ENCODE measurements at places on chromosomes 5 and 9.
A peak's percentile ranks its signal among the peaks of the same experiment; 100 is the strongest.

DNA sequence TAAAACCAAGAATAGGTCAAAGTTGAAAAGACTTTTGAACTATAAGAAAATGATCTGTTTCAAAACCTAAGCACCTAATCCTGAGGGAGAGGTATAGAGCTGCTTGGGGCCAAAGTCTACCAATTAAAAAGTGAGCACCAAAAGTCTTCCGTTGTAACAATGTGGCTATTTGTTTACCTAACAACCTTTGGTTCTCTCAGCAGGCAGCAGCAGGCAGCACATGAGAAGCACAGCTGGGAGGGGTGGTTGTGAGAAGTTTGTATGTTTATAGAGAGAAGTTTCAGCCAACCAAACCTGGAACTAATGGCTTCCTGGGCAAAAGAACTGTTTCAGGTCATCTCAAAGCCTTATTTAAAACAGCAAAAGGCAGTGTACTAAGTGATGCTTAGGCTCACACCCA lies 59.8 kb upstream of the TBC1D9B start:
- DNase-seq: no peak

DNA sequence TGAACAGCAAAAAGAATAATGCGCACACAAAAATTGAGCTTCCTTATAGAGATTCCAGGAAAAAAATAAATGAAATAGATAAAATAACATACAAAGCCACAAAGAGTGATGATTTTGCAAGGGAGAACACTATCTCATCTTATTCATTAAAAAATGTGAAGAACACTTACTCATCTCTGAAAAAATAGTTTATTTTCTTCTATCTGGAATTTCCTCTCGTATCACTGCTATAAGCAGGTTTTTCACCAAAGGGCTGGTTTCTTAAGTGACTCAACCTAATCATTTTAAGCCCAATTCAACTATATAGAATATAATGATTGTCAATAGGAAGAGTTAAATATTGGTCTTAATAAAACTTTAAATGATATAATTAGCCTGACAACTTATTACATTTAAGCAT lies 504.9 kb downstream of the NR2F1-AS1 start:
- no peak for DNase-seq

- DNase-seq: peak; percentile 14
Observed at GRCh38 chr5:123512611-123513461, 859 bp downstream of the CSNK1G3 start.

DNA sequence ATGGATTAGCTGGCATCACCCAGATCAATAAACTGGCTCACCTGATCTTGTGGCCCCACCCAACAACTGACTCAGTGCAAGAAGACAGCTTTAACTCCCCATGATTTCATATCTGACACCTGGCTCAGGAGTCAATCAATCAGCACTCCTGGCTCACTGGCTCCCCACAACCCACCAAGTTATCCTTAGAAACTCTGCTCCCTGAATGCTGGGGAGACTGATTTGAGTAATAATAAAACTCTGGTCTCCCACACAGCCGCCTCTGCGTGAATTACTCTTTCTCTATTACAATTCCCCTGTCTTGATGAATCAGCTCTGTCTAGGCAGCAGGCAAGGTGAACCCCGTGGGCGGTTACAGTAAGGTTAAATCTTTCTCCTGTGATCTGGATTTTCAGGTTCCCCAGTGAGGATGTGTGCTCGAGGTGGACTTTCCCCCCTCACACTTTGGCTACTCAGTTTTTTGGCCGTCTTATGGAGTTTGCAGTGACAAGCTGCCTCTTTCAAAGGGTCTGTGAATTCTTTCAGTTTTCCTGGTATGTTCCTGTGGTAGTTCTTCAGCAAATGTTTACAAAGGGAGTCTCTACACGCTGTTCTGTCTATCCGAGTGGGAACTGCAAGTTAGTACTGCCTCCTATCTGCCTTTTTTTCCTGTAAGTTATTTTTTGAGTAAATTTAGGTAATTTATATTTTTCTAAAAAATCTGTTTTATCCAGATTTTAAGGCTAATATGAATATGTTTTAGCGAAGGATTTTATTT lies 500.2 kb upstream of the NUDT12 start:
- DNase-seq: no peak

- DNase-seq: no peak
Observed at GRCh38 chr5:116661419-116661818, 86.8 kb upstream of the SEMA6A start.

- DNase-seq: no peak
Observed at GRCh38 chr9:126403397-126403796, 76.8 kb downstream of the MVB12B start.

GRCh38 chr5:145903867-145904266 lies 31.1 kb upstream of the GRXCR2 start:
- no peak for DNase-seq

- DNase-seq: no peak
Observed at GRCh38 chr5:172427202-172427601, 27.1 kb downstream of the SH3PXD2B start.

DNA sequence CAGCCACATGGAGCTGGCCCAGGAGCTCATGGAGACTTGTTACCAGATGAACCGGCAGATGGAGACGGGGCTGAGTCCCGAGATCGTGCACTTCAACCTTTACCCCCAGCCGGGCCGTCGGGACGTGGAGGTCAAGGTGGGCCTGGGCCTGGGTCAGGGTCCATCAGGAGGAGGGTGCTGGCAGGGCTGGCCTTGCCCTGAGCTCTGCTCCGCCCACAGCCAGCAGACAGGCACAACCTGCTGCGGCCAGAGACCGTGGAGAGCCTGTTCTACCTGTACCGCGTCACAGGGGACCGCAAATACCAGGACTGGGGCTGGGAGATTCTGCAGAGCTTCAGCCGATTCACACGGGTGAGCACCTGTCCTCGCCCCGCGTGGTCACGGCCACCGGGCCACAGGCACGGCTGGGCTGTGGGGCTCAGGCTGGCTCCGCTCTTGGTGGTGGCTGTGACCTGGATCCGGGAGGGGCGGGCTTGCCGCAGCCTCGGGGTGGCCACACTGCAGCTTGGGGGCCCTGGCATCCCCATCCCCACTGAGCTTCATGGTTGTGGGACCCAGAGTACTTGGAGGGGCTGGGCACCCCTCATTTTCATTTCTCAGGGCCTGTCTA lies 7.1 kb downstream of the DPP7 start:
- no peak for DNase-seq

GRCh38 chr5:57128325-57128724 lies 45.5 kb upstream of the GPBP1 start:
- no peak for DNase-seq

DNA sequence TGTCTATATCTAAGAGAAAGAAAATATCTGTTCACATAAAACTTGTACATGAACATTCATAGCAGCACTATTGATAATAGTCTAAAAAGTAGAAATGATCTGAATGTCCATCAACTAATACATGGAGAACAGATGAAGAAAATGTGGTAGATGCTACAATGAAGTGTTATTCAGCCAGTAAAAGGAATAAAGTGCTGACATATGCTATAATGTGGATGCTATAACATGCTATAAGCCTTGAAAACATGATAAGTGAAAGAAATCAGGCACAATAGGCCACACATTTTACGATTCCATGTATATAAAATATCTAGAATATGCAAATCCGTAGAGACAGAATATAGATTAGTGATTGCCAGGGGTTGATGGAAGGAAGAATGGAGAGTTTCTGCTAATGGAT lies 146.8 kb downstream of the SEMA5A start:
- no peak for DNase-seq

GRCh38 chr5:72161951-72162350 lies 54.7 kb downstream of the MAP1B start:
- no peak for DNase-seq

- DNase-seq: no peak
Observed at GRCh38 chr9:10230512-10230911, 382.3 kb downstream of the PTPRD start.

DNA sequence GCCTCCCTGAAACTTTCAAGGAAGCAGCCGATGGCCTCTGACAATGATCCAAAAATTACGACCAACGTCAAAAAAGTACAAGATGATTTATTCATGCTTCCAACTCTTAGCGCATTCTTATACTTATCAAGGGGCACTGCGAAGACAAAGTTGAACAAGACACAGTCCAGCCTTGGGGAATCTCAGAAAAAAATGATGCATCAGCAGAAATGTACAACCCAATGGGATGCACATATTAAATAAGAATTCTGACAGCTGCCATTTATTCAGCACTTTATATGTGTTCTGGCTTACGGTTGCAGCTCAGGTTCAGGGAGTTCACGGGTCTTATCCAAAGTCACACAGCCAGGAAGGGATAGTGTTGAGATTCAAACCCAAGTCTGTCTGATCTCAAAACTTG lies 96.0 kb upstream of the CPLX2 start:
- no peak for DNase-seq

GRCh38 chr5:64570395-64570996 lies 64.7 kb downstream of the RGS7BP start:
- no peak for DNase-seq

DNA sequence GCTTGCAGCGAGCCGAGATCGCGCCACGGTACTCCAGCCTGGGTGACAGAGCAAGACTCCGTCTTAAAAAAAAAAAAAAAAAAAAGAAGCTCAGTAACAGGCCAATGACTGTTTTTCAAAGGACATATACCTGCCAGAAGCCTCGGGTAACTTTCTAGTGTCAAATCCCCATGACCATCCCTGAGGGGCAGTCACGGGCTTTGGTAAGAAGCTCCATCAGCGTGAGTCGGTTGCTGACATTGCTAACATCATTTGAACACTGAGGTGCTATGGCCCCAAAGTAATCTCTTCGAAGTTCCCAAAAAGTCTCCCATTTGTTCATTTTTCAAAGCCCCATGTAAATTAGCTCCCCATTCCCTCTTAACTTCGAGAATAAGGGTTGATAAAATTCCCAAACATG lies 11.6 kb downstream of the NAIP start:
- no peak for DNase-seq

DNA sequence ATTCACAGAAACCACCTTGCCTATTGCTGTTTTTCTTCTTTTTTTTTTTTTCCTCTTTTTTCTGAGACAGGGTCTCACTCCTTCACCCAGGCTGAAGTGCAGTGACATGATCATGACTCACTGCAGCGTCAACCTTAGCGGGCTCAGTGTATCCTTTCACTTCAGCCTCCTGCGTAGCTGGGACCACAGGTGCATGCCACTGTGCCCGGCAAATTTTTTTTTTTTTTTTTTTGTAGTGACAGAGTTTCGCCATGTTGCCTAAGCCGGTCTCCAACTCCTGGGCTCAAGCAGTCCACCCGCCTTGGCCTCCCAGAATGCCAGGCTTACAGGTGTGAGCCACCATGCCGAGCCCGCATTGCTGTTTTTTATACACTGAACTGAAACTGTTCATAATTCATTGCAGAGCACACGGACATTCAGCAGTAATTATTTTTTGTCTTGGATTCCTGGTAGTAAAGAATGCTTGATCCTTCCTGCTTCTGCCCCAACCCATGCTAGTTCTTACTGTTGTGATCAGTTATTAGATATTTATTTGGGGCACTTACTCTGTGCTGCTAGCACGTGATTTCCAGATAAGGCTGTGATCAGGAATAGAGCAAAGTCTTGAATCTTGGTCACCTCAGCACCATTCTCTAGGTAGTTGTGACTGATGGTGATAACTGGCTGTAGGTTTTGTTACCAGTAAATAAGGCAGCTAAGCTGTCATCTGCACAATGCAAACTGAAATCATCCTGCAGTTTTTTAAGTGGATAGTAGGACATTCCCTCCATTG lies 14.0 kb downstream of the MAP3K1 start:
- peak; percentile 37 for DNase-seq

DNA sequence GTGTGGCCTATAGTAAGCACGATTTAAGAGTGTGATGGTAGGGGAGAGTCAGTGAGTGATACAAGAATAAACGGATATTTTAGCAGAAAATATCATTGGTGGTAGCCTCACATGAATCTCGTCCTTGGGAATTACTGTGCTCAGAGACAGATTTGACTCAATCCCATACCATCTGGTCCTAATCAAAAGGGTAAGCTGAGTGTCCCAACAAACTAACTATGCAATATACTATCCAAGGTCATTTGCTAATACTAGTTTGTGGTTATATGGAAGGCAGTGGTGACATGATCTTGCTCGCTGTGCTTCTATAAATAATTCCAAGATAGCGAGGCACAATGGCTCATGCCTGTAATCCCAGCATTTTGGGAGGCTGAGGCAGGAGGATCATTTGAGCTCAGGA lies 103.2 kb downstream of the TRPM6 start:
- DNase-seq: no peak

GRCh38 chr5:176875783-176876505 lies 23.2 kb downstream of the HK3 start:
- no peak for DNase-seq

DNA sequence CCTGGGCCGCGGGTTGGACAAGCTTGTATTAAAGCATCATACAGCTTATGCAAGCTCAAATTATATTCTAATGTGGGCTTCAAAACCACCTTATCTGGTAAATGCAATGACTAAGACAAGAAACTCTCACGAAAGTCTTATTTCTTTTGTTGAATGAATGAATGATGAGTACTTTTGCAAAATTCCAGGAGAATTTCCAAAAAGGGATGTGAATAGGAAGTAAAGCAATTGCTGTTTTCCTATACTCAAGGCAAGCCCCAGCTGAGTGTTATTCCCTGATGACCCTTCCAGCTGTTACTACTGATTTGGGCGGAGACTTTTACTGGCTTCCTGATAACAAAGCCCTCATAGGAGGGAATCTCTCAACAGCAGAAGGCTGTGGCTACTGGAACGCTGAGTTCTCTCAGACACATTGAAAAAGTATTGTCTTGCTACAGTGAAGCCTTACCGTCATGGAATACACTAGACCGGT lies 162.8 kb downstream of the SREK1 start:
- no peak for DNase-seq

- DNase-seq: no peak
Observed at GRCh38 chr5:149030392-149030791, 32.5 kb downstream of the SH3TC2 start.

DNA sequence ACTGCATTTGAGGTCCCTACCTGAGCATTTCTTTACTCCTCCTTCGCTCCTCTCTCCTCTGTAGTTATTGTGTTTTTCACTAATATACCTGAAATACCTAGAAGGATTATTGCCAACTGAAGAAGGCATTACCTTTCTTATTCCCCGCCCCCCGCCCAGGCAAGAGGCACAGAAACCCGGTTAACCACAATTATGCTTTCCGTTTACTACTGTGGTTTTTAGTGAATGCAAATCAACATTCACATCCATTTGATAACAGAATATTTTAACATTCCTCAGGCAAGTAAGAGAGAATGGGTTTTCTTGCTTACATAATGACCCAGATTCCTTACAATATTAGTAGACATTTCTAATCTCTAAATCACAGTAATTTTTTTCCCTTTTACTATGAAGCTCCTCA lies 136.9 kb downstream of the PCSK5 start:
- DNase-seq: no peak

DNA sequence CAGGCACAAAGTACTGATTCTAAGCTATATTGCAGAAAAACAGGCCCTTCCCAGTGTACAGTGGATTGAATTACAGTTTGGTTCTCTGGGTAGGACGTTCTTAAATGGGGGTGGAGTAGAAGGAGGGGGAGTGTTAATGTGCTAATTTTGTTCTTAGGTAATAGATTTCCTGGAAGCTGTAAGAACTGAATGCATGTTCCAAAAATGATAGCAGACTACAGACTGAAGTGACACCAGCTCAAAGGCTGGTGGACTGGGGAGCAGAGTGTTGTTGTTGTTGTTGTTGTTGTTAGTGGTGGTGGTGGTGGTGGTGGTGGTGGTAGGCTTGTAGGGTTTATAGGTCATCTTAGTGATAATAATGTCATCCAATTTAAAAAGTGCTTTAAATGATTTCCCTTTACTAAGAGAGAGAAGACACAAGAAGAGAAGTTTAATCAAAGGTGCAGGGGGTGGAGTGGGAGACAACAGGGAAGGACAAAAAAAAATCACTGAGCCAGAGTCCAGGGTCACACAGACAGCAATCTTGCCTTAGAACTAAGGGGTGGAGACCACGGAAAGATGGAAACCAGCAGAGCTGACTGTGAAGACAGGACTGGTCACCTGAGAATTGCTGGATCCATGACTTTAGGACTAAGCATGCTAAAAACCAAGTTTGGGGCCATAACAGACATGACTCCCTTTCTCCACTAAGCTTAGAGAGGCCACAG lies 27.0 kb downstream of the TTLL11 start:
- no peak for DNase-seq

Data from activated T-helper 1 cell treated with Interleukin-2 at 50 U/mL for 16 hours (primary cell).